ENCODE measurements at places on chromosomes 6 and 20.

DNA sequence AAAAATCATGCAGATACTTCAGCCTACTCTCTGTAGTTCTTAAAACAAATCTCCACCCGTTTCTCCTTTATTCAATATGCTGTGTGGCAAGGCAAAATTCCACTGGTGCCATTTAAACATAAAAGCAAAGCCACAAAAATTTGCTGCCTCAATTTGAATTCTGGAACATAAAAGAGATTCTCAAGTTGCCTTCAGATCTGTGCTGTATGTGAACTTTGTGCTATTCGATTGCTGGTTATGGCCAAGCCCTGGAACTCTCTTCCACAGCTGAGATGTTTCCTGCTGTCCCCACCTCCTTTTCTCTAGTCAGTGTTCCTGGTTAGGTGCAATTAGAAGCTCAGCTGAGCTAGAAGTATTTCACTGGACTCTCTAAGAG is 395.3 kb upstream of the BTBD3 start:
- DNase-seq, result no peak

DNA sequence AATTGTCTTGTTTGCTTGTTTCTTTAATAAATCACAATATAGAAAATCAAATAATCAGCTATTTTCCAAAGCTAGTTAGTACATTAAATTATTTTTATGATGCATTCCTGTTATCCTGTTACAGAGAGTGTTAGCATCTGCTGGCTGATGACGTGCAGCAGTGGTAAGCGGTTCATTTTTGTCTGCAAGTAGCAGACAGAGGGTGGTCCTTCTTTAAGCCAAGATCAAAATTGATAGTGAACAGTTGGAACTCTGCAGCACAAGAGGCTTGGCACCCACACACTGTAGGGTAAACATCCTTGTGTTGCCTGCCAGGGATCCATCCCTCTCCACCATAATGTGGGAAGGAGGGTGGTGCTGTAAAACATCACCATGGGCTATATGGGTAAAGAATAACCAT is 158.3 kb downstream of the FRK start:
- no peak for DNase-seq

DNA sequence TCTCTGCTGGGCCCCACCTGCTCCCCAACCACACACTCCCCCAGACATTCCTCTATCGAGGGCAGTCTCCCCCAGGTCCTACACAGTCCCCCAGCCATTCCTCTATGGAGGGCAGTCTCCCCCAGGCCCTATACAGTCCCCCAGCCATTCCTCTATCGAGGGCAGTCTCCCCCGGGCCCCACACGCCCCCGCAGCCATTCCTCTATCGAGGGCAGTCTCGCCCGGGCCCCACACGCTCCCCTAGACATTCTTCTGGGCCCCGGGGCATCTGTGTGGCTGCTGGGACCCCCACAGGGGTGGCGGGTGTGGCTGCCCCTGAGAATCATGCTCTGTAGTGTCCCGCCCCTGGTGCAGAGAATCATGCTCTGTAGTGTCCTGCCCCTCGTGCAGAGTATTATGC is 43.6 kb upstream of the BHLHE23 start:
- DNase-seq, result no peak

- no peak for DNase-seq
Observed at GRCh38 chr20:17227669-17228623, 1.1 kb downstream of the PCSK2 start.

DNA sequence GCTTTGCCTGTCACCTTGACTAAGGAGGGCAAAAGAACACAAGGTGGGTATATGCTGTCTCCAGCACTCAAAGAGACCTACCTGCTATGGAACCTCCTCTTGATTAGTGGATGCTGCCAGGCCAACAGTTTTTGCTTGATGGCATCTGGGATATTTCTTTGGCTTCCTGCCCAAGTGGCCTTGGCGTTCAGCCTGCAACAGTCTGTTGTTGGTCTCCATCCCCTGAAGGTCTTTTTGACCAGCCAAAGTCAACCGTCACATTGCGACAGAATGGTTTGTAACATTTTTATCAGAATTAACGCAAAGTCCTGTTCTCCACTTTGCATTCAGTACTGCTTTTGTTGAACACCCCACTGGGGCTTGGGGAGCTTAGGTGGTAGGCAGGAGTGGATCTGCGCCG is 37.1 kb downstream of the SERPINB1 start:
- DNase-seq, result no peak

DNA sequence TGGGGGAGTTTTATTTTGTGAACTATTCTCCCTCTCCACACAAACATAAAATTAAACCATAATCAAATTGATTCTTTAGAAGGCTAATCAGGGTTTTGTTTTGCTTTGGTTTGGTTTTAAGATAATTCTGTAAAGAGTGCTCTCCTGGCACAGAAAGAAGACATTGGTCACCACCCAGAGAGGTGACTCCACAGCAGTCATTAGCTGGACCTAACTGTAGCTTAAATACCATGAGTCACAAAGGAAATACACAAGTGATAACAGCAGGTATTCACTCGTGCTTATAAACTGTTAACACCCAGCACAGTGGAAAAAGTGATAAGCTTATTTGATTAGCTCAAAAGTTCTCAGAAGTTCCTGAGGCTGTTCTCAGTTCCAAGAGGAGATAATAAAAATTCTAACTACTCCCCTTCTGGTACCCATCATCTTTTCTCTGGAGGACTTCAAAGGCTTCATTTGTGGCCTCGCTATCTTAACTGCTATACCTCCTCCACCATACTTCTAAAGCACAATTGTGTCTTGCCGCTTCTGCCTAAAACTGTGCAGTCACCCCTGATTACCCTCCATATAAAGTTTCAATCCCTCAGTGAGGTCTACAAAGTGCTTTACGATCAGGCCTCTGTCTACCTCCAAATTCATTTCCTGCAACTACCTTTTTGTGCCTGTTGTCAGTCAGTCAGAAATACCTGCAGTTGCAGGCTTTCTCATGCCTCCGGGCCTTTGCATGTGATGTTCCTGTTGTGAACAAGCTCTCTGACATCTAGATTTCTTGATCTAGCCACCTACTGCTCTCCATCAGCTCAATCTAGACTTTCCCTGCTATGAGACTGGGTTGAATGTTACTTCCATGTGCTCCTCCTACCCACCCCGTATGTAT is 201.1 kb downstream of the SAMD5 start:
- DNase-seq, result no peak

- DNase-seq, result no peak
Observed at GRCh38 chr6:170248111-170248805, 42.6 kb downstream of the DLL1 start.

DNA sequence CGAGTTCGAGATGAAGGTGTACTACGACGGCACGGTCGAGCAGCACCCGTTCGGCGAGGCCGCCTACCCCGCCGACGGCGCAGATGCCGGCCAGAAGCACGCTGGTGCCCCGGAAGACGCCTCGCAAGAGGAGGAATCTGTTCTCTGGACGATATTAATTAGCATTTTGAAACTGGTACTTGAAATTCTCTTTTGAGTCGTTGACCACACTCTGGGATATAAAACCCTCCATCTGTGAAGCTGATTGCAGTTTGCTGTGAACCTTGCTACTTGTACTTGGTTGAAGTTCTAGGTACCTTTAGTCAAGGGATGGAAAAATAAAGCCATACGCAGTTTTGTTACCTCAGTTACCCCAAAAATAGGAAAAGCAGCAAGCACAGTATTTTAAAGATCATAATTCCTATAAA is 917 bp downstream of the C6orf120 start:
- no peak for DNase-seq

GRCh38 chr20:43895235-43895634 is 19.4 kb upstream of the TOX2 start:
- no peak for DNase-seq

DNA sequence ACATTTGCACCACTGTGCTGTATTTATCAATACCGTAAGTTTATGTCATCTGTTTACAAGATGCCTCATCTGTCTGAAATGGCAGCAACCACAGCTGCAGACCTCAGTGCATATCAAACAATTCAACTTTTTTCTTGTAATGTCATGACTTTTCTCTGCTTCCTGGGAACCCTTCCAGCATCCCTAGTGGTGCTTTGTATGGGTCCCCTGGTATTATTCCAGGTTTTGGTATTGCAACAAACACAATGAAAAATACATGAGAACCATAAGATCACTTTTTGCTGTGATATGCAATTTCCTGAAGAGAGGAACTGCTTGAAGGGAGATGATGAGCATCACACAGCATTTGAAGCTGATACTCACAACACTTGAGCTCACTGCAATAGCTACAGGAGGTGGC is 12.0 kb upstream of the TXNDC5 start:
- DNase-seq, result no peak

- no peak for DNase-seq
Observed at GRCh38 chr6:81820422-81820821, 67.9 kb upstream of the TENT5A start.

- no peak for DNase-seq
Observed at GRCh38 chr20:63642527-63643247, 10.5 kb downstream of the STMN3 start.

All from liver (tissue), 10 donors.